ENCODE measurements at places on chromosomes 1 and 21.

- DNase-seq, result no peak
These were observed 6.1 kb upstream of the EPHB2 start for GRCh38 chr1:22704440-22705067.

DNA sequence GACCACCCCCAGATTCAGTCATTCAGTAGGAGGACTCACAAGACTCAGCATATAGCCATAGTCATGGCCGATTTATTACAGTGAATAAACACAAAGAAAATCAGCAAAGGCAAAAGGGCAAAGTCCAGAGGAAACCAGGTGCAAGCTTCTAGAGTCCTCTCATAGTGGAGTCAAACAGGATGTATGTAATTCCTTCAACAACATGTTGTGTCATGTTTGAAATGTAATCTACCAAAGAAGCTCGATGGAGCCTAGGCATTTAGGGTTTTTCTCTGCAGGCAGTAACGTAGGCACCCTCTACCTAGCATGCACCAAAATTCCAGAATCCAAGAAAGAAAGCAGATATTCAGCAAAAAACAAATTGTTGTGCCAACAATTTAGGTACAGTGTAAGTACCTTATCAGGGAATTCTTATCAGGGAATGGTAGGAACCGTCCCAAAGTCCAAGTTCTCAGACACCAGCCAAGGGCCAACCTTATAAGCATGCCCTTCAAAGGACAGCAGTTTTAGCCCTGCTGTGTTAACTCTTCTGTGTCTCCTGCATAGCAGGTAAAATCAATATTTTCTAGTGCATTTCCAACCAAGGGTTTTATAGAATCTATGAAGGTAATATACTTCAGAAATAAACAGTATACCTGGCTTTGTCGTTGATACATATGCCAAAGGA lies 16.1 kb upstream of the SLAMF6 start:
- no peak for DNase-seq

GRCh38 chr21:39601187-39601928 lies 11.4 kb upstream of the B3GALT5 start:
- no peak for DNase-seq

GRCh38 chr21:44934797-44935532 lies 4.9 kb upstream of the SLX9 start:
- DNase-seq, result no peak

GRCh38 chr1:31880957-31881687 lies 57.0 kb downstream of the PTP4A2 start:
- DNase-seq, result no peak

- DNase-seq, result no peak
These were observed 77.3 kb downstream of the TNFSF18 start for GRCh38 chr1:172973424-172973823.

DNA sequence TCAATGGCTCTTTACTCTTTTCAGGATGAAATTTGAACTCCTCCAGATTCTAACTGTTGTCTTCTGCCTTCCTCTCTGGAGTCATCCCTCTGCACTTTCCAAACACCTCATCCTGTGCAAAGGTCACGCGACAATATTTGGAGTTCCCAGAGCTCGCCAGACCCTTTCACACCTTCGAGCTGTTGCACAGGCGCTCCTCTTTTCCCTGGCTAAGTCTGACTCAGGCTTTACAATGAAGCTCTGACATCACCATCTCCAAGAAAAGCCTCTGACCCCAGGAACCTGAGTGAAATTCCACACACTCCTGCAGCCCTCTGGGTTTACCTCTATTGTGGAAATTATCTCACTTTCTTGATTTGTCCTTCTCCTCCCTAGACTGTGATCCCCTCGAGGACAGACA lies 270.3 kb downstream of the RGS7 start:
- no peak for DNase-seq

Measured in SIG-M5 (cell line).